ENCODE measurements at places on chromosomes 6 and 20.

DNA sequence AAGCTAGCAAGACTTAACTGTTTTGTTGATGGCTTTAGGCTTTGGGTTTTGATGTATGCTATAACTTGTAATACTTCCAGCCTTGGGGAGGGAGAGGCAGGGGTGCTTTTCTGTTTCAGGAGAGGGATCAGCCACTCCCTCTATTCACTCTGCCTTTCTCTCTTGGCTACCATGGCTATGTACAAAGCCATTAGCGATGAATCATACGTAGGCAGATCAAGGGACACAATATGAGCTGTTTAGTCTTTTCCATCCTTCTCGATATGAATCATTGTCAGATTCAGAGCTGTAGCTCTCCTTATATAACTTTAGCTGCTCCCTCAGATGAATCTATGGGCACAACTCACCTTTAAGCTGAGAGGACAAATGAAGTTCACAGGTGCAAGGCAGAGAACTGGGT is 230.6 kb downstream of the TSHZ2 start:
- DNase-seq = peak; percentile 9

- no peak for DNase-seq
Measured at GRCh38 chr20:43982016-43982415, 67.4 kb downstream of the TOX2 start.

GRCh38 chr6:107689190-107689589 is 134.9 kb downstream of the SCML4 start:
- no peak for DNase-seq

DNA sequence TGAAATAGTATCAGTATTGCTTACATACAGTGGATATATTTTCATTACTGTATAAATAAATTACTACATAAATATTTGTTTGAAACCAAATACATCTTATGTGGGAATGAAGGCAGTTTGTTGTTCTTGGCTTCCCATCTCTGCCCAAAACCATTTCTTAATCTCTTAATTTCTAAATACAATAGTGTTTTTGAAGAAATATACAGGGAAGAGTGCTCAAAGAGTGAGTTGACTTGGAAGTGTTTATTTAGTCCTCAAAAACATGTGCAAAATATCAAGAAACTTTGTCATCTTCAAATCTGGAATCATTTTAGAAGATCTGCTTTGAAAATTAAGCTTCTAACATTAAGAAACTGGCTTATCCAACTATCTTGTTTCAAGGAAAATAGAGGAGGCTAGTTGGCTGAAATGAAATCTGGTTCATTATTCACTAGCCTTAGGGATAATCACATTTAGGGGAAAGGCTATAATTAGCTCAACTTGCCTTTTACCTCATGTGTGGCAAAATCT is 259.8 kb upstream of the FLRT3 start:
- no peak for DNase-seq

DNA sequence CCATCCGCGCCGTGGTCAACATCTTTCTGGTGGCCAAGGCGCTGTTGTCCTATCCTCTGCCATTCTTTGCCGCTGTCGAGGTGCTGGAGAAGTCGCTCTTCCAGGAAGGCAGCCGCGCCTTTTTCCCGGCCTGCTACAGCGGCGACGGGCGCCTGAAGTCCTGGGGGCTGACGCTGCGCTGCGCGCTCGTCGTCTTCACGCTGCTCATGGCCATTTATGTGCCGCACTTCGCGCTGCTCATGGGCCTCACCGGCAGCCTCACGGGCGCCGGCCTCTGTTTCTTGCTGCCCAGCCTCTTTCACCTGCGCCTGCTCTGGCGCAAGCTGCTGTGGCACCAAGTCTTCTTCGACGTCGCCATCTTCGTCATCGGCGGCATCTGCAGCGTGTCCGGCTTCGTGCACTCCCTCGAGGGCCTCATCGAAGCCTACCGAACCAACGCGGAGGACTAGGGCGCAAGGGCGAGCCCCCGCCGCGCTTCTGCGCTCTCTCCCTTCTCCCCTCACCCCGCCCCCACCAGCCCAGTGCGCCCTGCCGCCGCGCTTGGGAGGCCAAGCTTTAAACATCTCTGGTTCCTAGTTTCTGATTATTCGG is 4.0 kb downstream of the SLC32A1 start:
- DNase-seq = no peak

GRCh38 chr6:139473231-139473701 is 98.8 kb upstream of the CITED2 start:
- peak; percentile 68 for DNase-seq

DNA sequence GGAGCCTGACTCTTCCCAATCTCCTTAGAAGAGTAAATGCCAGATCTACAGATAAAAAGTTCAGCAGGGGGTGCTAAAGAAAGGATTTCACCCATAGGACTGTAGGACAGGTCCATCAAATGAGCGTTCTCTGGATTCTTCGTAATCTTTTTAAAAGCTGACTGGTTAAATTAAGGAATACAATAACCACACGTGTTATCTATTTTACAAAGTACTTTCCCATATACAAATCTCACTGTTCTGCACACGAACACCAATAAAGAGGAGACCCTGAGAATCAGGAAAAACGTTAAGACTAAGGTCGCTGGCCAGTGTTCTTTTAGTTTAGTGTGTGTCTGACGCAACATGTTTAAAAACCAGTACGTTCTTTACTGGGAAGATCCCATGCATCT is 542 bp downstream of the TUBE1 start:
- DNase-seq = no peak

DNA sequence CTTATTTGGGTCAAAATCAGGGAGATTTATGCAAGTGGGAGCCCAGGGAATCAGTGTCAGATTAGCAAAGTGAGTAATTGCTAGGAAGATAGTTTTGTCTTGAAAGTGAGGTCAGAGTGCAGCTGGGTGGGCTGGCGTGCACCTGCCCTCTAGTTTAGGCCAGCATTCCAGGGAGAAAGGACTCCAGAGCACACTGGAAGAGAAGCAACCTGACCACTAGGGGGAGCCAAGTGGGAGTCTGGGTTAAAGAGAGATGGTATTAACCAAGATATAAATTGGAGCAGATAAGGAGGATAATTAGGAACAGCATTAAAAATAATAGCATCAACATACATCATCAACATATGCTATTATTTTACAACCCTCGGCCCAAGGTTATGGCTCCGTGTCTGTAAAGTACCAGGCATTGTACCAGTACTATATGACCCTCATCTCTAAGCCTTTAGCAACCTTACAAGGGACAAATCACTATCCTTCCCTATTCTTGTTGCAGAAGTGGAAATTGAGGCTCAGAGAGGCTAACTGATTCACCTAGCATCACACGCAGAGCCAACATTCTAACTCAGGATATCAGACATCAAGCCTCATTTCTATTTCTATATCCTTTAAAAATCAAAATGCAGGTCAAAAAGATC is 57.8 kb downstream of the SLC2A10 start:
- DNase-seq = no peak

GRCh38 chr6:131958542-131959470 is 7.6 kb upstream of the CCN2 start:
- DNase-seq = no peak

DNA sequence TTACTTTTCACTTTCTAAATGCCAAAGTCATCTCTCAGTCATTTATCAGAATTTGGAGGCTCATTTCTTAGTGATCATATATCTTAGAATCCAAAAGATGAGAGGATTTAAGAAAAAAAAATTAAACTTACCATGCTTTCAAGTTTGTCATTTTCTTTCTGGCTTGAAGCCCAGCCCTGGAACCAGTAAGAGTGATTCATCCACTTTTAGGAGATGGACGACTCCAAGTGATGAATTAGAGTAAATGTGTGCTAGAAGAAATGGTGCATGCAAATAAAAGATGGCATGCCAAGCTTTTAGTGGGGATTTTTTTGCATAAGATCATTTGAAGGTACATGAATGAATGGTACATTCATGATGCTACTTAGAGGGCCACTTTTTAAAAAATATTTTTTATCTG is 20.1 kb downstream of the PLCB1 start:
- no peak for DNase-seq

GRCh38 chr6:53938810-53939209 is 144.0 kb downstream of the LRRC1 start:
- no peak for DNase-seq

DNA sequence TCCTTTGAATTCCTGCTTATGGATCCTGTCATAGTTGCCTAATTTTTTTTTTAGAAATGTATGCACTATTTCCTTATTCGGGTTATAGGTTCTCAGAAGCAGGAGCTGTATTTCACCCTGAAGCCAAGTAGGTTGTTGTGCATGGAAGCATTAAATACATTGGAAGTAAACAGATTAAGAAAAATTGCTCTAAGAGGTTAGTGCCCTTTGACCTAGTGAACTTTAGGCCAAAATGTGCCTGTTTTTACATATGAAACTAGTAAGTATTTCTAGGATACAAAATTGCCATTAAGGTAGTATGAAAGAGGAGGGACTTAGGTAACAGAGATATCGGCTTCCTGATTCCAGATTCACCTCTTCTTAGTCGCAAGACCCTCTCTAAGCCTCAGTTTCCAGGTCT is 377.9 kb downstream of the SYNE1 start:
- no peak for DNase-seq

DNA sequence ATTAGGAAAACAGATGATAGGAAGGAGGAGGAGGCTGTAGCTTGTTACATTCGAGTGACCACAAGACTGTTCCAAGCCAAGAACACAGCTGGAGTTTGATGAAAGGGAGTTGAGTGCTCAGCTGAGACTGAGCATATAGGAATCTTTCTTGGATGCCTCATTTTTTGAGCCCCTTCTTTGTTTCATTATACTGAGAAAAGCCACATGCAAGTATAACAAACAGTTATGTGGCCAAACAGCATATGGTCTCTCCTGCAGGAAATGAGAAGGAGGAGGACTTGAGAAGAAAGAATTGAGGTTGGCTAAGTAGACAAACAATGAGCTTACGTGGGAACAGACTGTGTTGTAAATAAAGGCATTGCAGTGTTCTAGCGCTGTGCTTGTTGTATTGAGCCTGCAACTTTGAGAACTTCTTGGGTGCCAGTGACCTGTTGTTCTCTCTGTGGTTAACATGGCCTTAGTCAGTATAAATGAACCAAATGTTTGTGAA is 78.3 kb downstream of the AKAP7 start:
- DNase-seq = no peak

GRCh38 chr6:3033652-3034051 is 34.0 kb downstream of the NQO2 start:
- no peak for DNase-seq

DNA sequence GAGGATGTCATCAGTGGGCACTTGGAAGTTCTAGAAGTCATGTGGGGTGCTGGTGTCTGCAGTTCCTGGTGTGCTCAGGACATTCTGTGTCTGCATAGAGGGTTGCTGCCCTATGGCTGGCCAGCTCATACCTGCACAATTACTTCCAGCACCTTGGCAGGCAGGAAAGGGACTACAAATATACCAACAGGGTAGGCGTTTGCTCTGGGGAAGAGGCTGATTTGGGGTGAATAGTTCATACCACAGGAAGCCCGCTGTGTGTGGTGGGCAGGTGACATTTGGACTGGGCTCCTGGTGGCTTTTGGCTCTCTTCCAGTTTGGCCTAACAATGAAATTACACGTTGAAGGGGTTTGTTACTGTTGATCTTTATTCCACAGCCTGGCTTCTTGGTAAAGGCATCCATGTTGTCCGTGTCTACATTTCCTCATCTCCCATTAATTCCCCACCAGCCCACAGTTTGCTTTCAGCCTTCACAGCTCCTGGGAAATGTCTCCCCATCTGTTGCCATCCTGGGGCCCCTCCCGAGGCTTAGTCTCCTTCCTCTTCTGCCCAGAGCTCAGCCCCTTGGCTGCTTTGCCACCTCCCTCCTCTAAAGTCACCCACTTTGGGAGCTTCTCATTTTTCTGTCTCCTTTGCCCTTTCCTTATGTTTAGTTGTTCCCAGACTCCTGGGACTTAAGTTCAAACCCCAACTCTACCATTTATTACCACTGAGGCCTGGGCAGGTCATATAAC is 88.1 kb downstream of the RSPH3 start:
- DNase-seq = peak; percentile 63

DNA sequence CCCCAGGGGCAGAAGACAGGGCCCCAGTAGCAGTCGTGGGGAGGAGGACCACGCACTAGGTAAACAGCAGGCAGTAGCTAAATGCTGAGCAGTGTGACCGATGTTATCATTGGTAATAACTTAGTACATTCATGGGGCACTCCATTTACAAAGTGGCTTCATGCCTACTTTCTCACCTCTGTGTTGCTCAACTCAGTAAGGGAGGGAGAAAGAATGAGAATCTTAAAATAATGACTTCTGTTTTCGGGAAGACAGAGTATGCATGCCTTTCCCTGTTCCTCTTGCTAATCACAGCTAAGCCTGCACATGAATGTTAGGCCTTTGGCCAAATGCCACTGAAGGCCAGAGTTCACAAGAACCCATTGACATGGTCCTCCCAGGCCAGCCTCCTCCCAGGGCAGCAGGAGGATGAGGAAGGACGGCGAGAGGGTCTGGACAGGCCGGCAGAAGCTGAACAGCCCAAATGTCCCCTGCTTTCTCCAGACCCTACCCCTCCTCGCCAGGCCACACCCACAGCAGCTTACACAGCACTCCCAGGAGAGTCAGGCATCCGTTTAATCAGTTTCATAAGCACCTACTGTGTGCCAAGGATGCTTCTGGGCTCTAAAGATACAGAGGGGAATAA is 183.4 kb downstream of the ANKRD60 start:
- peak; percentile 10 for DNase-seq

- DNase-seq = no peak
Measured at GRCh38 chr20:25699914-25700313, 3.3 kb upstream of the ZNF337 start.

DNA sequence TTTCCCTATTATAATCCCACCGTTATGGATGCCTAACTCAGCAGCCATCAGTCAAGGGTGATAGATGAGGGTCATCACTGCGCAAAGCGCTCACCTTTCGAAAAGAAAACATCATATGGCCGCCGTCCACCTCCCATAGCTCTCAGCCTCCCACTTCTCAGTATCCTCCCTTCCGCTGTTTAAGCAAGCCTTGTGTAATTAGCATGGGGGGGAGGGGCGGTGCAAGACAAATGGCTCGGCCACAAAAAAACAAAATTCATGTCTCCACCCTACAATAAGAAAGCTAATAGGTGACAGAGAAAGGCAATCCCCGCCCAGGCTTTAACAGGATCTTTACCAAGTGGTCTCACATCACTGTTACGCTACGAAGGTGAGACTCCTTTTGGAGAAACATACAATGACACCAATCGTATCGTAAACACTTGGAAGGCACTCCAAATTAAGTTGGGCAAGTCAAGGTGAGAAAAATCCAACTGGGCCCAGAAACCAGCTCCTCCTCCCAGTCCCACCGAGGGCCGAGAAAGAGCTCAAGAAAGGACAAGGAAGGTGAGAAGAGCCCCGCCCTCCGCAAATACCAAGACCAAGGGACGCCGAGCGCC is 645 bp downstream of the DDX39B start:
- DNase-seq = no peak

GRCh38 chr6:6319952-6320811 is at the start of gene F13A1:
Gene F13A1, minus strand, starts transcription at chr6:6320662. Its CDS starts 1,998 bp downstream, at chr6:6318664.
- DNase-seq = no peak

GRCh38 chr6:167683028-167683862 is 143.5 kb upstream of the AFDN start:
- peak; percentile 92 for DNase-seq

GRCh38 chr20:50692552-50692933 is 1.2 kb upstream of the RIPOR3 start:
- DNase-seq = no peak

- DNase-seq = peak; percentile 55
Measured at GRCh38 chr20:35431621-35432429, 6.2 kb downstream of the GDF5 start.

GRCh38 chr20:8718279-8718678 is 350.6 kb upstream of the PLCB4 start:
- DNase-seq = no peak

Data from islet precursor cell (in vitro differentiated cells).